ENCODE measurements at places on chromosomes 7 and 10.

GRCh38 chr7:94512735-94513564 is 3.3 kb downstream of the CASD1 start:
- DNase-seq: no peak

- no peak for DNase-seq
These were observed 137.0 kb upstream of the ADAM12 start for GRCh38 chr10:126525326-126525725.

DNA sequence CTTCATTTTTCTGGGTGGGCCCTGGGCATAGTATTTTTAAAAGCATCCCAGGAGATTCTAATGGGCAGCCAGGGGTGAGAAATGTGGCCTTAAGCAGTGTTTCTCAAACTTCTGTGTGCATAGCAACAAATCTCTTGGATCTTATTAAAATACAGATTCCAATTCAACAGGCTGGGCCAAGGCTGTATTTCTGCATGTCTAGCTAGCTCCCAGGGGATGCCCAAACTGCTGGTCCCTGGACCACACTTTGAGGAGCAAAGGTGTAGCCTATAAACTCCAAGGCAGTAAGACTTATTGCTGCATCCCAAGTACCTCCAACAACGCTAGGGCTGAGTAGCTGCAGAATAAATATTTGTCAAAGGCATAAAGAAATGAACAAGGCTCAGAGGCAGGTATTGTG is 292.9 kb upstream of the ZMIZ1 start:
- peak; percentile 37 for DNase-seq

DNA sequence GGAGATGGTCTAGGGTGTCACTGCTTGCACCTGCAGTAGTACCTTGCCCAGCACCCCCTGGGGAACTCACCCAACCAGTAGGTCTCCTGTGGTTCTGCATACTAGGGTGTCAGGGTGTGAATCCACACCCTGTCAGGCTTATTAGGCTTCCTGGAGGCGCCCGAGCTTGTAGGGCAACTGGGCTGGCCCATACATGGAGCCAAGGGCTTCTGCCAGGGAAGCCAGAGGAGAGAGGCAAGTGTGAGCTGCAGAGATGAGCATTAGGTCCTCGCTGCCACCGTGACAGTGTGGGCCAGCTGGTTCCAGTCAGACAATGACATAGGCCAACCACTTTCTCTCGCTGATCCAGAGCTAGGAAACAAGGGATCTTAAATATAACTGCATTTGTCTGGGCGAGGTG is 11.2 kb downstream of the MXI1 start:
- no peak for DNase-seq

DNA sequence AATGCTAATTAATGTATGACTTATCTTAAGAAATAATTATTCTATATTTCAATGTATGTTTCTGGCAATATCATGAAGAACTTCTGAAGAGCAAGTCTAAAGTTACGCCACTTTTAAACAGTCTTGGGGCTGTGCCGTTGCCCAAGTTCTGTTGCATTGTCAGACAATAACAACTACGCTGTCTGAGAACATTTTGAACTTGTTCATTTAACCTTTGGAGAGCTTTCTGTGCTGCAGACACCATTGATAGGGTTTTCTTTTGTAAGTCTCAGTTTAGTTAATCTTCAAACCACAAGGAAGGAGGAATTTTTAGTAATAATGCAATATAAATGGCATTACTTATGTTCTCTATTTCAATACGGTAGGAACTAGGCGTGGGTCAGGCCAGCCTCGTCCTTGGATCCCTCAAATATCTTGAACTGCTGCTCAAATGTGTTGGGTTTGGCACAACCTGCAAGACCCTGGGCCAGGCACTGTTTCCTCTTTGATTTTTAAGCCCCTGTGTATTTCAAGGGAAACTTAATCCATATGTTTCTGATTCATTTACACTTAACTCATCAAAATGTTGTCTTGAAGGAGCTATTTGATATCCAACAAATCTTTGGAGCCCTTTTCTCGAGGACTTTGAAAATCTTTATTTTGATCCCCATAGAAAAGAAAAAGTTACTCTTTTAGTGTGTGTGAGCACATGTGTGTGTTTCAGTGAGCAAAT is 215.5 kb downstream of the INHBA start:
- DNase-seq: no peak

- DNase-seq: peak; percentile 71
These were observed 56.0 kb upstream of the BTRC start for GRCh38 chr10:101297901-101298486.

DNA sequence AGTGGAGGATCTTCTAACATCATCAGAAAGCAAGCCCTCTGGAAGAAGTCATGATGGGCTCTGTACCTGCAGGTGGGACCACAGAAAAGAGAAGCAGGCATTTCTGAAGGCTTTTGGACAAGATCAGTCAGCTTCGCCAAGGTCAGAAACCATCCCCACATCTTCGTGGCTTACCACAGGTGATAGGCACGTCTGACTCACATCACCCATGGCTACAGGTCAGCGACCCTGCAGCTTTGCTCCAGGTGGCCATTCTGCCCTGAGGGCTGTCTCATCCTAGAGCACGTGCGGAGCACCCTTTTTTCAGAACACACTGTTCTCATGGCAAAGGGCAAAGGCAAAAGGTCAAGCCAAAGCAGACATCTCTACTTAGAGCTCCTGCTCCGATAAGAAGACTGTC is 518.9 kb upstream of the ADARB2 start:
- no peak for DNase-seq

- peak; percentile 54 for DNase-seq
These were observed 22.1 kb upstream of the SAR1A start for GRCh38 chr10:70192326-70192968.

GRCh38 chr10:75531571-75532031 is 100.2 kb downstream of the LRMDA start:
- no peak for DNase-seq

GRCh38 chr10:126387041-126387921 is 996 bp downstream of the ADAM12 start:
- peak; percentile 93 for DNase-seq

DNA sequence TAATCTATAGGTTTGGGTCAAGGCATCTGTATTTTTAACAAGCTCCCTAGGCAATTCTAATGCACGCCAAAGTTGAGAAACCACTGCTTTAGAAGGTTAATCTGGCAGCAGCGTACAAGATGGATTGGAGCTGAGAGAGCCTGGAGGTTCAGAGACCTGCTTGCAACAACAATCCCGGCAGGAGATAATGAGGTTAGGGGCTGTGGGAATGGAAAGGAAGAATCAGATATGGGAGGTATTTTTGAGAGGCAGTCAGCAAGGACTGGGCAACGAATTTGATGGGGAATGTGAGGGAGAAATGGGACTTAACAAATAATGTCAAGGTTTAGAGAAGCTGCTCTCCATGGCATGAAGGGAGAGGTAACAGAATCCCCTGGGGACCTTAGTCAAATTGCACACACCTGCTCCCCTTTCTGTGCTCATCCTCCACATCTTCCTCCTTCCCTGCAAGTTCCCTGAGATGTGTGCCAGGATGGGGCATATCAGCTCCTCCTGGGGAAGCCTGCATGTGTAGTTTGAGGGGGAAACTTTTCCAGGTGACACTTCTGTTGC is 731.0 kb upstream of the GALNT17 start:
- no peak for DNase-seq

DNA sequence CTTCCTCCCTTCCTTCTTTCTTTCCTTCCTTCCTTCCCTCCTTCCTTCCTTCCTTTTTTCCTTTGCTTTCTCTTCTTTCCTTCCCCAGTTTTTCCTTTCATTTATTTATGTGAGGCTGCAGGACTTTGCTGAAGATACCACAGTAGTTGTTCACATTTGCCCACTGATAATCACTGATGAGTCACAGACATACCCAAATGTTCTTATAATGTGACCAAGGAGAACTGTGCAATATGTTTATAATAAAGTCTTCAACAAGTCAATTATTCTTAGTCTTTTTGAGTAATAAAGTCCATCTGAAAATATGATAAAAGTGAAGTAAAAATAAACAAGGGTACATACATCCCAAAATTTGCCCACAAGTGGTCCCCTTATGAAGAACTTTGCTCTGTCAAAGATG is 159.7 kb downstream of the GNAI1 start:
- DNase-seq: no peak
